ENCODE measurements at places on chromosomes 5 and 9.

DNA sequence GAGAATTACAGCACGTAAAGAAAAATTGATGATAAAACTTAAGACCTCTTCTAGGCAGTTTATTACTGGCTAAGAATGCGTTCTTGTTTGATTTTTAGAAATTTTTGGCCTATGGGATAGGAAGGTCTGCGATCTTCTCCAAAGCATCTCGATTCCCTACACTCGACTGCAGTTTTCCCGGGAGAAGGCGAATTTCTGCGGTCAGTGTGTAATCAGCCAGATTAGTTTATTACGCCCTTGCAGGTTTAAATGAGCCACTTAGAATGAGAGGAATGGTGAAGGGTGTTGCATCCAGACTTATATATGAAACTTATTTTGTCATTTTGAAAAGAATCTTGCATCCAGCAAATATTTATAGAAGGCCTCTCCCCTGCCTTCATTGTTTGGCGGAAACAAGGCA is 1.2 kb downstream of the MTAP start:
- DNase-seq = no peak

- DNase-seq = no peak
These were observed 30.2 kb downstream of the MLANA start for GRCh38 chr9:5920860-5921328.

DNA sequence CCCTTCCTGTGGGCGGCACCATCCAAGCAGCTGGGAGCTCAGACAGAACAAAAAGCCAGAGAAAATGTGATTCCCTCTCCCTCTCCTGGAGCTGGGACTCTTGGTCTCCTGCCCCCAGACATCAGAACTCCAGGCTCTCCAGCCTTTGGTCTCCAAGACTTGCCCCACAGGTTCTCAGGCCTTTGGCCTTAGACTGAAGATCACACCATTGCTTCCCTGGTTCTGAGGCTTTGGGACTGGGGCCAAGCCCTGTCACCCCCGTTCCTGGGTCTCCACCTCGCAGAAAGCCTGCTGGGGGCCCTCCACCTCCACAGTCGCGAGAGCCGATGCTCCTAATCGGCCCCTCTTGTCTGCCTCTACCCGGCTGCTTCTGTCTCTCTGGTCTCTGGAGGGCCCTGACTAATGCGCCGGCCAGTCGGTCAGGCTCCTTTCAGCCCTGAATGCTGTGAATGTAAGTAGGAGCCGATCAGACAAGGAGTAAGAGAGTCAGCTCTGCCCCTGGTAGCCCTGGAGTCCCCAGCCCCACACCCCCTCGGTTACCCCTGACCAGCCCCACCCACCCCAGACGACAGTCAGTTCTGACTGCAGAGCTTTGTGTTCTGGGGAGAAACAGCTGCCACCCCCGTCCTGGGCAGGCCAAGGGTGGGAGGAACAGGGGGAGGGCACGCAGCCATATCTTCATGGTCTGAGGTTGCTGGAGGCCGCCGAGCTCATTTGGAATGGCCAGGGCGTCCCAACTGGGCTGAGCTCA is 57.5 kb downstream of the VAV2 start:
- no peak for DNase-seq

DNA sequence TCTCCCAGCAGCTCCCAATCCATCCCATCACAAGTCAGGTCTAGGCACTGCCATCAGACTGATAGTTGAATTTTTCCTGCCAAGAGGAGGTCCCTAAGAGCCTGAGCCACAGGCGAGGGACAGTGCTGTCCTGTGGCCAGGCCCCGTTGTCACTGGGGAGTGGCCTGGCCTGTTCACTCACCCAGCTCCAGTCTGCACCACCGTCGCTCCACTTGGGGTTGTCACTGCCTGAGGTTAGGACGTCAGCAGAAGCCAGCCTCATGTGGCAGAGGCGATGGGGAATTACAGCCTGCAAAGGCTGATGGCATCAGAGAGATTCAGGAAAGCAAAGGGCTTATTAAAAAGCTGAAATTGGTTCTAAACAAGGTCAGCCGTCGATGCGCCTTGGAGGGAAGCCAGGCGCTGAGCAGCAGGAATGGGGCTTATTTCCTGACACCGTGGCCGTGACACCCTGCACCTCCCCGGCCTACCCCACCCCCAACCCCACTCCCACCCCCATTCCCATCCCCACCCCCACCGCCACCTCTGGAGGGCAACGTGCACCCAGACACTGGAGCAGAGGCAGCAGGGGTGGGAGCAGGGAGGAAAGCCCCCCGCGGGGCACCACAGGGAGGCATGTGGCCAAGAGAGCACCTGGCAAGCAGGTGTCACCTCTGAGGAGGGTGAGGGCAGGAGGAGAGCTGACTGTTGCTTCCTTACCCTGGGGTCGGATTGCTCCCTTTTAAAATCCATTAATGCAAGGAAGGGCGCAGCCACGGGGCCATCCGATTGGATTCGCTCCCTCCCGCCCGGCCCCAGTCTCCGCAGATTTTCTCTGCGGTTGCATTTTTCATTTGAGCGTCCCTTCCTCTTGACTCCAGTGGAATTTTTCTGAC is 3.1 kb upstream of the DBH start:
- no peak for DNase-seq

DNA sequence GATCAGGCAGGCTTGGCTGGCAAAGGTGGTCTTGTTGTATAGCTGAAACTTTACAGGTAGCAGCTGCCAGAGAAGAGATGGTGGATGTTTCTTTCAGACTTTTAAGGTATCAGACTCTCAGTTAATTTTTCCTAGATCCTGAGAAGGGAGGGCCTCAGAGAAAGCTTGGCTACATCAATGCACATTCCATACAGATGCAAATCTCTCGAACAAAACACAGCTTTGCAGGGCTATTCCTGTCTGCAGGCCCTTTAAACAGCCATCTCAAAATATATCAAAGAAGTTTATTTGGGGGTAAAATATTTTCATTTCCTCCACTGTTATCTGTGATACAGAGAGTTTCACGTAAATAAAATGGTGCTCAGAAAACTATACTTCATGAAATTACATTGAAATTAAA is 1584.4 kb downstream of the EFNA5 start:
- DNase-seq = no peak

- DNase-seq = no peak
These were observed 339.9 kb downstream of the ACTL7B start for GRCh38 chr9:108515856-108516255.

DNA sequence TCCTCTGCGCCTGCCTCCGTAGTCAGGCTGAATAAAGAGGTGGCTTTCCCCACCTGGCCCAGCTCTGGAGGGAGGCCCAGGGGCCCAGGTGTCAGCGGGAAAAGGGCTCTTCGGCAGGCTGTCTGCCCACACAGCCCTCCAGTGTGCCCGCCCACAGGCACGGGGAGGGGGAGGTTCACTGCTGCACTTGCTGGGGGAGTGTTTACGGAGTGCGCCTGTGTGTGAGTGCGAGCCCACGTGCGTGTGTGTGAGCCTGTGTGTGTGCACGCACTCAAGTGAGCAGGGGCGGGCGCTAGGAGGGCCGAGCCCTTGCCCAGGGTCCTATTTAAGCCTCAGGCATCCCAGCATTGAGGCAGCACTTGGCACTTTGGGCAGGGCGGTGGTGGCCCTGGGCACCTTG is 10.9 kb downstream of the DNLZ start:
- DNase-seq = no peak

DNA sequence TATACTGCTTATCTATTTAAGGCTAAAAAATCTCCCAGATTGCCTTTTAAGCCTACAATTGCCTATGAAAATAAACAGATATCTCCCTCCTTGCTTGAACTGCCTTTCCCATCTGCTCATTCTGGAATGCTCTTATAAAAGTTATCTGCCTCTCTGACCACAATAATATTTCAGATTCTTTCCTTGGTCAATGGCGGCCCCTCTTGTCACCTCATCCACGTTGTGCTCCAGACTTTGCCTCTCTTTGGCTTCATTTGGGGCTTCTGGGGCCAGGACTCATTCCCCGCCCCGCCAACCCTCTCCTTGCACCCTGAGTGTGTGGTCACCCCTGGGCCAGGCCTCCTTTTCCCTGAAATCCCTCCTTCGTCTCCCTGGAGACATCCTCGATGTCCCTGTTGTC is 110.0 kb upstream of the RPS23 start:
- no peak for DNase-seq

- DNase-seq = no peak
These were observed 93.6 kb downstream of the UHRF2 start for GRCh38 chr9:6506571-6506970.

DNA sequence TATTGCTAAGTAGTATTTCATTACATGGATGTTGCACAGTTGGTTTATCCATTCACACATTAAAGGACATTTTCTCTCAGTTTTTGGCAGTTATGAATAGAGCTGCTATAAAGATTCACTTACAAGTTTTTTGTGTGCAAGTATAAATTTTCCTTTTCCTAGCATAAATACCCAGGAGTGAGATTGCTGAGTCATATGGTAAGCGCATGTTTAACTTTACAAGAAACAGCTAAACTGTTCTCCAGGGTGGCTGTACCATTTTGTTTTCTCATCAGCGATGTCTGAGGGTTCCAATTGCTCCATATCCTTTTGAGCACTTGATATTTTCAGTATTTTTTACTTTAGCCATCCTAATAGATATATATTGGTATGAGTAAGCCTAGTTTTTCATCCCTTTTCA is 16.4 kb upstream of the ABCA1 start:
- no peak for DNase-seq

DNA sequence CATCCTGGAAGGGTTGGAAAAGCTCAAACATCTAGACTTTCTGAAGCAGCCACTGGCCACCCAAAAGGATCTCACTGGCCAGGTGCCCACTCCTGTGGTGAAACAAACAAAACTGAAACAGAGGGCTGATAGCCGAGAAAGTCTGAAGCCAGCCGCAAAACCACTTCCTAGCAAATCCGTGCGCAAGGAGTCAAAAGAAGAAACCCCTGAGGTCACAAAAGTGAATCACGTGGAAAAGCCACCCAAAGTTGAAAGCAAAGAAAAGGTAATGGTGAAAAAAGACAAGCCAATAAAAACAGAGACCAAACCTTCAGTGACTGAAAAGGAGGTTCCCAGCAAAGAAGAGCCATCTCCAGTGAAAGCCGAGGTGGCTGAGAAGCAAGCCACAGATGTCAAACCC is 87.6 kb downstream of the MAP1B start:
- no peak for DNase-seq

- DNase-seq = no peak
These were observed 1.9 kb upstream of the GRIN1 start for GRCh38 chr9:137136881-137137607.

- DNase-seq = no peak
These were observed 1.1 kb downstream of the OTP start for GRCh38 chr5:77637170-77637997.

- DNase-seq = no peak
These were observed 12.3 kb upstream of the URM1 start for GRCh38 chr9:128358861-128359260.

- DNase-seq = no peak
These were observed 40.2 kb upstream of the EXOC3 start for GRCh38 chr5:402615-403359.

GRCh38 chr5:158922816-158923215 is 176.9 kb downstream of the EBF1 start:
- no peak for DNase-seq

- no peak for DNase-seq
These were observed 50.8 kb downstream of the WWC1 start for GRCh38 chr5:168342151-168342825.

DNA sequence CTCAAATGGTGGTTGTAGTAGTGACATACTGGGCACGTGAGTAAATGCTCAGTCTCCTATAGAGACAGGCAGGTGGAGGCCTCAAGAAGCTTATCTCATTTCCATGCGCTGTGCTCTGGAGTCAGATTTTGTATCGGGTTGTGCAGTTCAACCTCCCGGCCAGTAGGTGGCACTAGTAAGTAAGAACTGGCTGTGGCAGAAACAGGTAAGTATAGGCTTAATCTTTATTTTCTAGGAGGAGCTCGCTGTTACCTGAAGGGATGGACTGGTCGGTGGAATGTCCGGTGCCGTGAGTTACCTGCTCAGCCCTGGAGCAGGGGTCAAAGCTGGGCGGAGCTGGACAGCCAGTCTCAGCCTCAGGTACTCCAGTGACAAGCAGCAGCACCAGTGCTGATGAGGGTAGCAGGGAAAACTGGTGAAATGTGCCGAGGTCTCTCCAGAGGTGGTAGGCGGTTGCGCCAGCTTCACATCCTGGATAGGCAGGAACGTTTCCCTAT is 880.1 kb upstream of the SEMA6A start:
- DNase-seq = no peak

GRCh38 chr5:40960037-40960436 is 50.7 kb downstream of the C7 start:
- no peak for DNase-seq

DNA sequence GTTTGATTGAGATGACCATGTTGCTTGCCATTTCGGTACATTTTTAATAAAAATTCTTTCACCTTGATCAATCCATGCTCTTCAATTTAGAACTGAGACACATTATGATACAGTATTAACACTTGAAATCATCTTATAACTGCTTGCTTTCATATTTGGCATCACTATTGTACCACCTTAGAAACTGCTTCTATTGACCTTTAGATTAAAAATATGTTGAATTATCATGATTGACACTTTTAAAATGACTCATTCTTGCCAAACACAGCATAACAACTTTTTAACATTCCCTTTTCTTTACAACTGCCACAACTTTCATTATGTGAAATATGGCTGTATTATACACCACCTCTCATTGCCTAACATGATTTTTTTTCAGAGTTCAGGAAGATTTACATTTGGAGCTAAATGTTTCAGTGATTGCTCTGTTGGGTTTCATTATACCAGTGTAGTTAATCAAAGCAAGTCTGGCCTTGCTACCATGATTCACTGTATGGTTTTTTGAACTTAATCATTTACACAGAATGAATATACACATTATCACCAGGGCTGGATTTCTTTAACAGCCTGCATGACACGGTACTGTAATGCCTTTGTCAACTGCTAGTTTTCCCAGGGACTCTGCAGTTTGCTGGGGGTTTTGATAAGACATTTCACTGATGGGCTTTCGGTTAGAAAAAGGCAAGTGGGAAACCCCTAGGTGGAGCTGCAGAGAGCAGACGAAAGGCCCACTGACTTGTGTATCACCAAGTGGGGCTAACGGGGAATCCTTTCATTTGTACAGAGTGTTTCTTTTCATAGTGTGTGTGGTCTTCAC is 93.6 kb upstream of the TLE4 start:
- DNase-seq = no peak

DNA sequence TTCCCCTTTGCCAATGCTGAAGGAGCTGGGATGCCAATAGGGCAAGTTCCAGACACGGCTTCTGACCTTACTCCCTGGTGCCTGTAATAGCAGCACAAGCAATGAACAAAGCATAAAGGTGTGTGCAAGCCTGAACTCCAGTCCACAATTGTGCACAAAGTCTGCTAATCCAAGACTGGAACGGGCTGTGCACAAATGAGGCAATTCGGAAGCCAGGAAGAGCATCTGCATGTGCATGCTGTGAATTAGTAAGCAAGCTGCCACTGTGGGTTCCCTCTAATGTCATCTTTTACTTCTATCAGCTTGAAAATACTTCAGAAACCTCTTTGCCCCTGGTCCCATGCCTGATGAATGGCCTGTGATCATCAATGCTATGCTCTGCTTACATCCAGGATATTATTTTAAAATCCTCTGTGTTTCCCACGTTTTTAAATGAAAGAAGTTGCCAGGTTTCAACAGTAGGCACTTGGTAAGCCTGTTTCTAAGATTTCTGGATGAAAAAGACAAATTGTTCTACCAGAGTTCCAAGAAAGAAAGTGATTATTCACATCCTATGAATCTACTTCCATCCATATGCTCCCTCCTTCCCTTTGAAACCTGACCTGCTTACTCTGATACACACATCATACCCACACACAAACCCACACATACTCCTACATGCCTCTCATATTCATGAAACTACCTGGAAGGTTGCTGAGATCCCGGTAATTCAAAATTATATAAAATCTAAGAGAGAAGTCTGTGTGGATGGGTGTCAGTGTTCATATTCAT is 165.7 kb downstream of the KCTD16 start:
- no peak for DNase-seq
